Nephron progenitor cell (in vitro differentiated cells): ENCODE measurements at places on chromosomes 2 and 18.
A peak's percentile ranks its signal among the peaks of the same experiment; 100 is the strongest.

GRCh38 chr2:37654932-37655841 is 16.3 kb downstream of the CDC42EP3 start:
- no peak for DNase-seq

DNA sequence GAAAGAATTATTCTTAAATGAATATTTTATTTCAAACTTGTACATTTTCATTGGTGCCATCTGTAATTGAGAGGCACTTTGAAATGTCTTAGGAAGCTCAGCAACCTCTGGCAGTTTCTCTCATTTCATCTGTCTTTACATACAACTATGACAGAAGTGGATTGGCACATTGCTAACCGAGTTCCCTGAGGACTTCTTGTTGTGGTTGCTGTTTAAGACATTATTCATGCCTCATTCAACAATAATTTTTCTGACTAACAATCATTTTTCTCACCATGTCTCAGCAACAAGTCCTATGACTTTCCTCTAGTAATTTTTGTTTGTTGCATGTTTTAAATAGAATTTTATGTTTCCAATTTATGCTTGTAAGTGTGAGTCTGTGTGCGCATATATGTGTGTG is 284.0 kb upstream of the CWC22 start:
- no peak for DNase-seq

GRCh38 chr2:128523457-128523856 is 204.8 kb upstream of the HS6ST1 start:
- DNase-seq: no peak

GRCh38 chr2:101736861-101737291 is 39.4 kb downstream of the MAP4K4 start:
- no peak for DNase-seq

DNA sequence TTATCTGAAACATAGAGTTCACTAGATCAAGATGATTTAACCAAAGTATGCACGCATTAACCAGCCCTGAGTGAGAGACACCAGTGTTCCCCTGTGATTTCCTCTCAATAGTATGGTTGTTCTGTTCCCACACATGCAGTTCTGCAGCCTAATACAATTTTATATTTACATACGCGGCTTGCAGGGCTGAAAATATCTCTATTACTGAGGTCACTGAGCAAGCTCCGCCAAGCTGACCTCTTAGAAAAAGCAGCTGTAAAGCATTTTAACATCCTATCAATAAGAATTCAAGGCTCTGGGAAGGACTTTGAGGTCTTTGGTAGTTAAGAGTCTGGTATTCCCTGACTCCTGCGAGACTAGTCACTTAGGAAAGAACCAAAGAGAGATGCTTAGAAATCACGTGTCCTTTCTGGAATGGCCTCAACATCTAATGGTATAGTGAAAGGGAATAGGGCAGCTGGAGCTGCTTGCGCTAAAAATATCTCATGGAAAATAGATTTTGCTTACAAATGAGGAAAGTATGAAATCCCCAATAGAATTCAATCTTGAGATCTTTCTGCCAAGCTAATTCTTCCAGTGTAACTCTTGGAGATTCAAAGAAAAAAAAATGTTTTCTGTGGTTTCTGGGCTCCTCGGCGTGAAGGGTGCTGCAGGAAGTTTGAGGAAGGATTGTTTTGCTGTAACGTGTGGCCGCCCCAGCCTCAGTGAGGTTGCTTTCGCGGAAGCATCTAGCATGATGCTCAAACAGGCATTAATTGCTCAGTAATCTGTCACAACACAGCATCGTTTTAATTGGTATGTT is 59.2 kb downstream of the DOCK10 start:
- no peak for DNase-seq

DNA sequence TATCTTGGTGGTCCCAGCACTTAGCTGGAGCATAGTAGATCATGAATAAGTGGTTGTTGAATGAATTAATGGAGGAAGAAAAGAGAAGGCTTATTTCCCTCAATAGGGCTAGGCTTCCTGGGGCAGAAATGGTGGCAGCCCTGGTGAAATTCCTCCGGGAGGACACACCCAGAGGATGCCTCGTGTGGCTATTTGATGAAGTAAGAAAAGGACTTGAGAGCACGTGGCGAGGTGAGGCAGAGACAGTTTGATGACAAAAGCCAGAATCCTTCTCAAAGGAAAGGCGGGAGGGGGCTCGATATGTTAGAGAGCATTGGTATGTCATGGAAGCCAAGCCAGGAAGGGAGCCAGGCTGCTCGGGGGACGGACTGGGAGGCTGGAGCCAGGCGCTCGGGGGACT is 14.7 kb downstream of the FAM228A start:
- no peak for DNase-seq

GRCh38 chr2:28276076-28276618 is 116.5 kb upstream of the FOSL2 start:
- no peak for DNase-seq

GRCh38 chr2:67070826-67071225 is 326.3 kb upstream of the ETAA1 start:
- DNase-seq: no peak

- DNase-seq: no peak
These were observed 171.4 kb upstream of the SPATS2L start for GRCh38 chr2:200135082-200135481.

DNA sequence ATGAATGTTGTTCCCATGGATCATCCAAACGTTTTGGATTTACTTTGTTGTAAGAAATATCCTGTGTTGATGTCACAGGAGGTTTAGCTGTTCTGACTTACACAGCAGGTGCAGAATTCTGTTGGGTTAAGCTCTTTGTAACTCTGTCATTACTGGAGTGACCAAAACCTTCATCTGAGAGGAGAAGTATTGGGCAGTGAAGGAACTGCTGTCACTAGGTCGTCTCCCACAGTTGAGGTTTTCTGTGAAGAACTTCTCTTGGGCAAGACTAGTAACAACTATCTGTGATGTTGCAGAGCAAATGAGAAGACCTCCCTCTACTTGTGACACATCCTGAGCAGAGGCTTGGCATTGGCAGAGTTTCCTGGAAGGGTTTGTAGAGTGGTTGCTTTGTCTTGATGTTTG is 2.9 kb downstream of the SPTBN1 start:
- DNase-seq: no peak

DNA sequence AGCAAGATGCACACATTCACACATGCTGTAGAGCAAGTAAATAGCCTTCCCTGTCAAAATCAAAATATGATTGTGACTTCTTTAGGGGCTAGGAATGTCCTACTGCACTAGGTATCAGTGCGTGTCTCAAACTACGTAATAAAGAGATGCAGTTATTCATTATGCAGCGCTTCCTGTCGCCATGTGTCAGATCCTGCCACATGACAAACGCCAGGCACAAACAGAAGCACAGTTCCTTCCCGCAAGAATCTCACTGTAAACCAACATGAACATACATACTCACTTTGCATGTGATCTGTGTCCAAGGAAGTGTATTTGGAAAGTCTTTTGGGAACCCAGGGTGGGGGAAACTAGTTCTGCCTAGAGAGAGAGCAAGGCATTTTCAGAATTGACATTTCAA is 599.9 kb downstream of the RNF144A start:
- no peak for DNase-seq

GRCh38 chr18:79305911-79306310 is 89.8 kb upstream of the NFATC1 start:
- DNase-seq: no peak

DNA sequence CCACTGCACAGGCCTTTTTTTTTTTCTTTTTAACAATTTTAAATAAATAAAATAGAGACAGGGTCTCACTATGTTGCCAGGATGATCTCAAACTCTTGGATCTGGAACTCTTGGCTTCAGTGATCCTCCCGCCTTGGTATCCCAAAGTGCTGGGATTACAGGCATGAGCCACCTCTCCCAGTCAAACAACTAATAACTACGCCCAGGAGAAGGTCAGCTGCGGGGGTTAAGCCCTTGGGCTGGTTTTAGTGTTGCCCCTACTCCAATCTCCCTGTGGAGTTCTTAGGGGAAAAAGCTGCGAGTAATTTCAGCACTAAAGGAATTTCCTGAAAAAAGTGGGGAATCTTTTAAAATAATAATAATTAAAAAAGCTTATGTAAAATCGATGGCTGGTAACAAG is 96.4 kb upstream of the XPO1 start:
- no peak for DNase-seq

DNA sequence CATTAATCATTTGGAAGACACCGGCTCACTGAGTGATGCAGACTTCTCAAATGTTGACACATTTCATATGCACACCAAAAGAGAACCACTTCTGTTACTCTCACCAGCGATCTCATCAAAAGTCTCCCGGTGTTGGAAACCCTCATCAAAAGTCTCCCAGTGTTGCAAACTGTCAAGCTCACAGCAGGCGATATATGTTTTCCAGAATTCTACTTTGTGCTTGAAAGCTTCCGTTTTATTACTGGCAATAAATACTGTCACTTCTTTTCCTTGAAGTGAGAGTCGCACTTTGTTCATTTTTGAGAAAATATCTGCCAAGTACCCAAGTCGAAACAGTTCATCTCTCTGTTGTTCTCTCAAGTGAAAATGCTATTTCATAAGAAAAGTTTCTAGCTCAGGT is 20.5 kb downstream of the MLPH start:
- DNase-seq: no peak

DNA sequence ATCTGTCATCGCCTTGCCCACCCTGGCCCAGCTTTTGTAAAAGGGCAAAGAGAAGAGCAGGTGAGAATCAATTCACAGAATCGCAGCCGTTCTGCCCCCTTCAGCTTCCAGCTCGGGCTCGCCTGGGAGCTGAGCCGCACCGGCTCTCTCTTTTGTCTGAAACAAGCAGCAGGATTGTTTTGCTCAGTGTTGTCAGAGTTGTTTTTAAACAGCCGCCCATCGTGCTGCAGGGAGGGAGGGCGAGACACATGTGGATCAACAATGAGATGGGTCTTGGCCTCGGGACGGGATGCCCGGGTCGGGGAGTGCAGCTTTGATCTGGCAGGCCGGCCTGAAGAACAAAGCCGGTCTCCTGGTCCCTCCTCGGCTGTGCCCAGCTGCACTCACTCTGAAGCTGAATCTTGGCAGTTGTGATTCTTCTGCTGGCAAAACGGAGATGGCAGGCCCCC is 39.7 kb upstream of the HDAC4 start:
- DNase-seq: peak; percentile 44

GRCh38 chr18:43961722-43962121 is 684.4 kb upstream of the SYT4 start:
- no peak for DNase-seq

- no peak for DNase-seq
These were observed 435.6 kb downstream of the TDRD15 start for GRCh38 chr2:21559351-21559750.

DNA sequence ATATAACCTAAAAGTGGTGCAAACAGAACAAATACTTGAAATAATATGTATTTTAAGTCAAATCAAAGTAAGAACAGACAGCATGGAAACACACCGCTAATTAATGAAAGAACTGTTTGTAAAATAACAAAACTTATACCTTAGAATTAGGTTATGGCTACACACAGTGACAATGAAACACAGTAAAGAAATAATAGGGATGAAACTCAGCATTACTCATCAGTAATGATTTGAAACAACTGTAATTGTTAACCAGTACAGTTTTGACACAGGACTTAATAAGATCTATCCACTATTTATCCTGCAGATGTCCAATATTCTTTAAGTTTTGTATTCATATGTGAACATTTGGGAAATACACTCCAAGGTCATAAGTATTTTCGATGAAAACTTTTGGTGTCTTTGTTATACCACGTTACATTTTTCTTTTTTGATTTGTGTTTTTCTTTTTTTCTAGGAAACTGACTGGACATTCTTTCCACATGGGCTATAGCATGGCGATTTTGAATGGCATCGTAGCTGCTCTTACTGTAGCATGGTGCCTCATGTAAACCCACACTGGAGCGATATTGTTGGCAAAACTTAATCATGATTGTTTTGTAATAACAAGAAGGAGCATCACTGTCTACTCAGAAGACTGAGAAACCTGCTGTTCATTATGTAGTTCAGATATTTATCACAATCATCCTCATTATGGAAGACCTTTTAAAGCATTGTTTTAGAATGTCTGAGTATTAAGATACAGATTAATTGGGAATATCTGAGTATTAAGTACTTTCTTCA is 41.1 kb downstream of the ARL6IP6 start:
- no peak for DNase-seq

DNA sequence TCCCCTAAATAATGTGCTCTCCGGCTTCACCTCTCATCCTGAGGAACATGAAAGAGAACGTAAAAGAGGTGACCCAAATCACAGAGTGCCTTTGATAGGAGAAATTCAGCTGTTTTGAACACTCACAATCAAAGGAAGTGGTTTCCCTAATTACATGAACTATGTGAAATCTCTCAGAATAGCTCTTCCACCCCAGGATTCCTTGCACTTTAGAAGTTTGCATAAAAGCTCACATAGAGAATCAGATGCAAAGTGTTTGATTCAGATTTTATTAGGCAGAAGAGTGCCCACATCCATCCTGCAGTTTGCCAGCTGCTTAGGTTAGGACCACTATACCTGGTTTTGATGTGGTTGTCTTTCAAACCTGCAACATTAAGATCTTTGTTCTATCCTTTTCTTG is 61.0 kb downstream of the MAP3K20 start:
- no peak for DNase-seq
